ENCODE measurements at places on chromosomes 1 and 21.

- DNase-seq = no peak
Observed at GRCh38 chr1:8598060-8598724, 219.2 kb downstream of the RERE start.

- peak; percentile 77 for DNase-seq
Observed at GRCh38 chr1:72283022-72283306, 625 bp upstream of the NEGR1 start.

DNA sequence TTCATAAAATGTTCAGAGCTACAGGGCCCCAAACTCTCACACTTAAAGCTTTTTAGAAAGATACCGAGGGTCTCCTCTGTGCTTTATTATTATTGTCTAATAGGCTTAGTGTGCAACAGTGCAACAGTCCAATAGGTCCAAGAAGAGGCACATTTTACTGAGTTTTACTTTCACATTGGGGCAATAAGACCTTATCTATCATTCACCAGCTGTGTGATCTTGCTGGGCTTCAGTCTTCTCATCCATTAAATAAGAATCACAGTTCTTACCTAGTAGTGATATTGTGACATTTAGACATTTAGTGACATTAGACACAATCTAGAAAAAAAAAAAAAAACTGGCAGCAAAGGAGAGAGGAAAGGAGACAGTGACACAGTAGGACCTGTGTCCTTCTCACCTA, 175.8 kb upstream of the NFIA start:
- DNase-seq = no peak

DNA sequence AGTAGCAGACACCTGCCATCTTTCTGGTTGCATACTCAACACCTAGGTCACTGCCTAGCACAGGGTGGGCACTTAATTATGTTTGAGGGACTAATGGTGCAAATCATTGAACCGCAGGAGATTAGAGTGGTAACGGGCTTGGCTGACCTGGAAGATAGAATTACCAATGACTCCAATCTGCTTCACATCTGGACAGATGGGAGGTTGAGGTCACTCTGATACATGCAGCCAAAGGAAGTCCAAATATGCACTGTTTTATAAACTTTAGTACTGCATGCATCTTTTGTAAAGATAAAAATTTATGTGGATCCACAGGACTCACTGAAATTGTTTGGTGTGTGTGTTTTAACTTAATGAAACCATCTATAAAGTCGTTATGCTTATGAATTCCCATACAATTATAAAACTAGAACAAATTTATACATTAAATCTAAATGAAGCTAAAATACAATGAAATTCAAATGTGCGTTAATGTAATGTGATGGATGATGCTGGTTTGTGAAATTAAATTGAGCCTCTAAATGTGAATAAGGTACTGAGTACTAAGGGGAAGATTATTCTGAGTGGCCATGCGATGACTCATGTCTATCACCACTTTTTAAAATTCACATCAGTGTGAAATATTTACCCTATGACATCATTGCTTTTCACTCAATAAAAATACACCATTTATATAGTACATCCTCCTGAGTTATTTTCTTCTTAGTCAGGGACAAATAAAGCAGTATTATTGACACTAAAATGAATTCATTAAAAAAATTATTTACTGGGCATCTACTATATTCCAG, 224.7 kb upstream of the FAM78B start:
- DNase-seq = no peak

DNA sequence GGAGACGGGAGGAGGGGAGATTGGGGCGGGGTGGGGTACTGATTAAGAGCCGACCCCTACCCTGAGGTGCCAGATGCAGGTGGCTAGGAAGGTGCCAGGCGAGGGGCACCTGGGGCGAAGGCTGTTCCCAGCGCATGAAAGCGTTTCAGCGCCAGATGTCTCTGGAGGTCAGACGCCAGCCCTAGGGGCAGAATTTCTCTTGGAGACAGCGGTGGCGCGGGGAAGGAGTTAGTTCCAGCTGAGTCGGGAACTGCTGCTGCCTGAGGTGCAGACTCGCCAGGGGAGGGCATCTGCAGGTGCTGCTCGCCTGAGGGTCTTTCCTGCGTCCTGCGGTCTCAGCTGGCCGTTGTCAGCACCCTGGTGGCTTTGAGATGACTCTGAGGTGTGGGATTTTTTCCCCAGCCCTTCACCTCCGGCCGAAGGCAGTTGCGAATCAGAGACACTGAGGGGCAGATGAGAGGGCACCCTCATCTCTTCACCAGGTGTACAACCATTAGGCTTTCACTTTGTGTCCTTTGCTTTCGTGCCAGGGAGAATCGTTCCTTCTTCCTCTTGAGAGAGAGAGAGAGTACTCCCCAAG, 539 bp downstream of the CGN start:
- DNase-seq = peak; percentile 86

DNA sequence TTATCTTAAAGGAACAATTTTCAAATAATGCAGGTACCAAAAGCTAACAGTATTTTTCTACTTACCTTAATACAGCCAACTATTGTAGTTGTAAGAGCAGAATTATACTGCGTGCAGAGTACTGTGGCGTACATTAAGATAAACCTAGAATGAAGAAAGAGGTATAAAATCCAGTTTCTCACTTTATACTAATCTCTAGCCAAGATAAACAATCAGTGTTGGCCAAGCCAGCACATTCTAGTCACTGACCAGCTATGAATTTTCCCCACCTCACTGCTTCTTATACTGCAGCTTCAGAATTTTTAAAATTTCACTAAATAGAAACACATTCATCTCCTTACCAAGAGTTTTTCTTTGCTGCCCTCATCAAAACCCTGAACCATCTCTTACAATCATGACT, 33.6 kb downstream of the SLC35D1 start:
- no peak for DNase-seq

DNA sequence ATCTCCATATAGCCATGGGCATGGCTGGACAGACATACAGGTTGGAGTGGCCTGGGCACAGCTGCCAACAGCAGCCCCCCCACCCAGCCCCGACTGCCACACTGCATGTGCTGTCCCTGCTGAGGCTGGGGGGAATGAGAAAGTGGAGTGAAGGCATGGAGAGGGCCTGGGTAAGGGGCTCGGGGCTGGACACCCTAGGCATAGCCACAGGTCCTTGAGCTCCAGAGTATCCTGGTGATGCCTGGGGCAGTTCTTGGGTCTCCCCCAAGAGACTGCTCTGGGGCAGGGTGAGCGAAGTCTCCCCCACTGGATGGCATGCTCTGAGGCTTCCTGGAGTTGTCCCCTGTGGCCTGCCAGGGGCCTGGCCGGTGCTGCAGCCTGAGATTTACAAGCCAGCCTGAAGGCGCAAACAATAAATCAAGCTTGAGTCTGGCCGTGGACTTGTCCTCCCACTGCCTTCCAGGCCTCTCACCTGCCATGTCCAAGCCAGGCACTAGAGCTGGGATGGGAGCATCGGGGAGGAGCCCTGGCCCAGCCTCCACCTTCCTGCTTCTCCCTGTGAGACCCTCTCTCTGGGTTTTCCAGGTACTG, 53.6 kb downstream of the FOXO6 start:
- DNase-seq = peak; percentile 30

DNA sequence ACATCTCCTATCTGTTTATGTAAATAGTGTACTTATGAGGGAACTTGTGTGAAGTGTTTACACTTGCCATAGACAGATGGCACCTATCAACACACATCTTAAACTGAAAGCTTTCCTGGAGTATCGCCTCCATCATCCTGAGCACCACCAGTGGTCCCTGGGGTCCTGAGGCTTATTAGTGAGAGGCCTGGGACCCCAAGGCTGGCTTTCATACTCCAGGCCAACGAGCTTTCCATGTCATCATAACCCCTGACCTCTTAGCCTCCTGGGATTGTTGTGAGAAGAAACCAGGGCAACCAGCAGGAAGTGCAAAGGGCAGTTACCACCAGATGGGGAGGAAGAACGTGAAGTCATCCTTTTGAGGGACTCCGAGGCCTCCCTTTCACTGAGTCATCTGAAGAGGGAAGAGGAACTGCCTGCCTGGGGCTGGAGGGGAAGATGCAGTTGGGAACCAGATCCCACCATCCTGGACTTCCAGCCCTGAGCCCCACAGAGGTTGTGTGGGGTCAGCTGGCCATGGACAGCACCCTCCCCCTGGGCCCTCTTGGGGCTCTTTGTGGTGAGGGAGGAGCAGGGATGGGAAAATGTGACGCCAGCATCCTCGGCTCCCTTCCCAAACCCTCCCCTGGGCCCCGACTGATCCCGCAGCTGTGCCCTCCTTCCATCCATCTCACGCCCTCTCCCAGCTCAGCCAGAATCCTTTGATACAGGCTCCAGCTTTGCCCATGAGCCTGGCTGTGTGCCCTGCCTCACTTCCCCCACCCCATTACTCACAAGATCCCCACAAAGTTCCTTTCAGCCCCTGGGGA, 5.8 kb downstream of the INKA2 start:
- no peak for DNase-seq

DNA sequence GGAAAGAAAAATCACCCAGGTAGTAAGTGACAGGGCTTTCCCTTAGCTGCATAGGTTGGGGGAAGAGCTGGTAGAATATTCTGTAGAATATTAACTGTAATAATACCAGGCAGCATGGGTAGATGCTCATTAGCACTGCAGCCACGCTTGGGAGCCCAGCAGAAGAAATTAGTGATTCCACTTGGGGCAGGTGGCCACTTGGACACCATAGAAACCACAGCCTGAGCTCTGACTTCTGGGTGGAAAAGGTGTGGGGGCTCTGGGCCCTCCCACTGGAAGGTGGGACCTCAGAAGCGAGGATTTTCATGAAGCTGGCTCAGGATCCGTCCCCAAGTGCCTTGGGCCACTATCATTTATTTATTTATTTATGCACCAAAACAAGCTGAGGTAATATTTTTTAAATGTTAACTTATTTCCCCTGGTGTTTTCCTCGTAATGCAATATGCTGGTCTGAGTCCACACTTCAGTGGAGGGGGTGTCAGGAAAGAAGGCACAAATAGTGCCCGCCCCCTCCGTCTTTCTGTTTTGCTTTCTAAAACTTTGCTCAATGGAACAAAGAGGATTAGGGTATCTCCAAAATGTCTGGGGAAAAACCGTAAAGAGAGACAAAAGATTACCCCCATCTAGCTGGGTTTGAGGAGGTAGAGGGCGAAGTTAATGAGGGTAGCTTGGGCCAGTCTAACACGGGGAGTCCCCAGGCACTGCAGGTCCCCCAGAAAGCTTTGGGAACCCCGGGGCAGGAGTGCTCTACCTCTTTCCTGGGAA, 75.2 kb upstream of the GADD45A start:
- no peak for DNase-seq

- DNase-seq = no peak
Observed at GRCh38 chr21:34617753-34618339, 2.9 kb upstream of the RCAN1 start.

DNA sequence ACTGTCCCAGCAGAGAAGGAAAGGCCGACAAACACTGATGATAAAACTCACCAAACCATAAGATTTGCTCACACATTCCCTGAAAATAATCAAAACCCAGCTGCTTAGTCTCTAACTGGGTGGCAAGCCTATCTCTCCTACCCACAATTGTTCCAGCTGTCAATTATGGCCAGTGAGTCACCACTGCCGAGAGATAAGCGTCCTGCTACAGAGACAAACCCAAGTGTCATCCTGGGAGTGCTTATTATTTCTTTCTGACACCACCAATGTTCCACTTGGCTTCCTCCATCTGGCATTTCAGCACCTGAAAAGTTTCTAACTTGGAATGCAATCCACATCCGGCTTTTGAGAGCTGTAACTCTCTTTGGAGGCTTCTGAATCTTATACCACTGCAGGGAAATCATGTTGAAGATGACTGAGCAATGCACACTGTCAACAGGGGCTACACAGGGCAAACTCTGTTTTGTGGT, 51.5 kb upstream of the VAV3 start:
- no peak for DNase-seq

DNA sequence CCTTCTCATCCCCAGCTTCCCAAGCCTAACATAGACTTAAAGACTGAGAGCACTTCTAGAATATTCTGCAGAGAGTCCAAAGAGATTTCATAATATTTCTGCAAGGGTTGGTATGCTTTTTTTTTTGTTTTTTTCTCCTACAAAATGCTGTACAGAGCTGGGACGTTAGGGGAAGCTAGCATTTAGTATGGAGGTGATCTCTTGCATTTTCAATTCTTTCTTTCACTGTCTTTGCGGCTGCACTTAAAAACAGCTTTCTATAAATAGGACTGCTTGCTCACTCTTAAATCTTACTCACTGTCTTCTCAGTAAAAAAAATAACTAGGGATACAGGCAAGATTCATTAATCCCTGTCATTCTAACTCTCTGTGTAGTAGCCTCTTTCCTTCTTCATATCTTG, 7.4 kb downstream of the DSCAM start:
- no peak for DNase-seq

- peak; percentile 1 for DNase-seq
Observed at GRCh38 chr1:211476200-211476849, 15.6 kb downstream of the RD3 start.

DNA sequence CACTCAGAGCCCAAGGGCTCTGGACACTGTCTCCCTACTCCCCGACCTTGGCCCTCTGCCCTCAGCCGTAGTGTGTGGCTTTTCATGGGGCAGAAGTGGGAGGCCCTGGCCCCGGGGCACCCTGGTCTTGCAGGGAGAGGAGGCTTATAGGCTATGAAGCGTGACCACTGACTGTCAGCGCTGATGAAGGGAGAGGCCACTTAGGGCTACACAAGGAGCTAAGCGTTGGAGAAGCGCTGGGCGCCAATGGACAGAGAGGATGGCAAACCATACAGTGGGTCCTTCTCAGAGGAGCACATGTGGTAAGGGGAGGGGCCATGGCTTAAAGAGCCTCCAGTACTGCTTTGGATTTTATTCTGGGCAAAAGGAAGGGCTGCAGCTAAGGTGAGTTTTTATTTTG, 7.9 kb downstream of the CRABP2 start:
- DNase-seq = no peak

Measured in NCI-H526 treated with DMSO at 0.1 percent for 48 hours (cell line).